CD4-positive, alpha-beta T cell treated with Interleukin-4 for 4 hours (primary cell): ENCODE measurements at places on chromosomes 6 and 20.

DNA sequence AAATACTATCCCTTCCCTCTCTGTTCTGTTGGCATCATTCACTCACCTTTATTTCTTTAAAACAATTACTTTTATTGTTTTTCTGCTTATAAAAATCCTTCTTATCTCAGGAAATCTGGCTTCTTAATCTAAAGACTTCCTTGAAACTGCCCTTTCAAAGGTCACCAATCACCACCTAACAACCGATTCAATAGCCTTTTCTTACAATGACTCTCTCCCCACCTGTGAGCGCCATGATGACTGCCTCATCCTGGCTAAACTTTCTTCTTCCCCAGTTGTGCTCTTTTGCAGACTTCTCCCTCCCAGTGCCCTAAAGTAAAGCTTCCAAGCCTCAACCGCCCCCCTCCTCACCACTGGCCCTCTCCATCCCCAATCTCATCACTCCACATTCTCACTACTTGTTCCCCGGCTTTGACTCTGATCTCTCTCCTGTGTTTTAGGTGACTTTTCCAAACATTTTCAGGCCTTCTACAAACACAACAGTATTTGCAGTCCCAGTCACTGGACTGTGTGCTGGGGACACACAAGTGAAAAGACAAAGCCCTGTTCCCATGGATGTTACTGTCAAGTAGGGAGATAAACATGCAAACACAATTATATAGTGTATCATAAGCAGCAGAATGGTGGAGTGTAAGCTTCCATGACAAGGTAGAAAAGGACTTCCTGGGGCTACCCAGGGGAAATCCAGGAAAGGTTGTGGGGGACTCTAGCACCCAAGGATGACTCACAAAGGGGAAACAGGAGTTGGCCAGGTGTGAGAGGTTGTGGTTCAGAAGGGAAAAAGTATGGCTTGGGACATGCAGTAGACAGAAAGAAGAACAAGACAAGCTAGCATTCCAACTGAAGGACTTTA is 12.8 kb downstream of the NHSL1 start:
- no peak for DNase-seq

GRCh38 chr20:59498291-59498690 is 106.0 kb upstream of the PHACTR3 start:
- DNase-seq: no peak

- no peak for DNase-seq
These were observed 9.7 kb upstream of the CD40 start for GRCh38 chr20:46108435-46108841.

DNA sequence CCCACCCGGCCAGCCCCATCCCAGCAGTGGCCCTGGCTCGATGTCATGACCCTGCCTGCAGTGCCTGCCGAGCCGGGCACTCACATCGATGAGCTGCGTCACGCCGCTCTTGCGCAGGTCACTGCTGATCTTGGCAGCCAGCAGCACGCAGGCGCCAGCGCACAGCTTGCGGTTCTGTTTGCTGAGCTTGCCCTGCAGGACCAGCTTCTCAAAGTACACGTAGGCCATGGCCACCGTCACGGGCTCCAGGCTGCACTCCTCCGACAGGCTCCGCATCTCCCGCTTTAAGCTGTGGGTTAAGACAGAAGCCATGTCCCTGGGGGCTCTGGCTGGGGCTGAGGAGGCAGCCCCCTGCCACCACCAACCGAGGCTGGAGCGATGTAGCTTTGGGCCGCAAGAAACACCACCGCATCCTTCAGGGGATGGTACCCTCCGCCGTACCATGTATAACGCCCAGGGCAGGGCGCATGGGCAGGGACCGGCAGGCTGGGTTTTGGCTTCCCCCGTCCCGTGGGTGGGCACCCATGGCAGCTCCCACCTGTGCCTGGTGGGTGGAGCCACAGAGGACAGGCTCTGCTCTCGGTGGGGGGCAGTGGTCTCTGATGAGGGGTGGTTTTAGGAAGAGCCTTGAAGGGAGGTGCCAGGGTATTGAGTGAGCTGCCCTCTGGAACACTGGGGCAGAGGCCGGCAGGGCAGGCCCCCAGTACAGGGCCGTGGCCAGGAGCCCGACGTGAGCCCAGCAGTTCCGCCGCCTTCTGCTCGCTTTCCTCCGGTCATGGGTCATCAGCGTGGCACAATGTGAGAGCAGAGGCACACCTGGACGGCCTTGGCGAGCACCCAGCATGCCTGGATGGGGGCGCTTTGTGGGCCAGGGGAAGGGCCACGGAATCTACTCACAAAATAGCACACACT is 4.5 kb downstream of the RPS21 start:
- no peak for DNase-seq

- DNase-seq: no peak
These were observed 194.0 kb downstream of the TRIM27 start for GRCh38 chr6:28729501-28730402.

DNA sequence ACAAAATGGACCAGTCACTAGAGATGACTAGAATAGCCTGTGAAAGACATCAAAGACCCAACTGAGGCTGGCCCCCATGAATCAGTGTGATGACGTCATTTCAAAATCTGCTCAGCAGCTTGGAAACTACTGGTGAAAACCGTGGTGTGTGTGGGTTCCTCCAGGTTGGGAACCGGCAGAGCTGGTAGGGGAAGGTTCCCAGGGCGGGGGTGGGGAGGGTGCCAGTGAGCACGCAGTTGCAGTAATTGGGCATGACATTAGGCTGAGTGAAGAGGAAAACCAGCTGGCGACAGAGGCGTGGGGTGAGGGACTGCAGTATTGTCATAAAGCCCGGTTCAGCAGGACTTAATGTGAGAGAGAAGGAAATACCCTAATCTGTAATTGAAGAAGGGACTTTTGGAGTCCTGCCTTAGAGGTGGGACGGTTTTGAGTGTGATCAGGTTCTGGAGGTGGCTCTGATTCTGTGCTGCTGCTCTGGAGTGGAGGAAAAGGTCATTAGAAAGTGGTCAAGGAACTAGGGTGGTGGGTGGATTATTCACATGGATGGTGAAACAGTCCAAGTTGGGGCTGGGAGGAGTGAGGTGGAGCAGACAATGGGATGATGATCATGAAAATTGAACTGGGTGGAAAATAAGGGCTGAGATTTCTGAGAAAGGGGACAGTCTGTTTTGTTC is 52.0 kb upstream of the MTHFD1L start:
- DNase-seq: peak; percentile 5

DNA sequence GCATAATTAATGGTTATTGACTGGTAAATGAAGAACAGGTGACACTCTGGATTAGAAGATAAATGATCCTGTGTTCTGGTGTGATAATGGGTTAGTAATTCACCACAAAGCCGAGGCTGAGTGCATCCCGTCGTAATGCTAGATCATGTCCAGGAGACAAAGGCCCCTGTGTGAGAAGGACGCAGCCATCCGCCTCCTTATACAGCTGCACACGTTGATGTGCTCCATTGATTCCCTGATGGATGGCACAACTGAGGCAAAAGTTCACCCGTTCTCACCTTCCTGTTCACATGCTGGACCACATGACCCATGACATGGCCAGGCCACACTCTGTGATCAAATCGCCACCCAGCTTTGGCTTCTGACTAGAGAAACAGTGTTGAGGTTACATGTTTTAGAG is 136.1 kb downstream of the FOXC1 start:
- DNase-seq: no peak

DNA sequence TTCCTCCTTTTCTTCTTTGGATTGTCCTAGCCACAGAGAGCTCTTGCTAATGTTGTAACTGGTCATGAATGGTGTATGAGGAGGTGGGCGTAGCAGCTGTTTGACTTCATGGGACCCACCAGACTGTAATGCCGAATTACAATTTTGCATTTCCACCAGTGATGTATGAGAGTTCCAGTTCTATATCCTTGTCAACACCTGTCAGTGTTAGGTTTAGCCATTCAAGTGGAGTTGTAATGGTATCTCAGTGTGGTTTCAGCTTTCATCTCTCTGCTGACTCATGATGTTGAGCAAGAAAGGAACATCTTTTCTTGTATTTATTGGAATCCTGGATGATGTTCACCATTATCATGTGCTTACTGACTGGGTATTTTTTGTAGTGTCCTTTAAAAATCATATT is 5.1 kb downstream of the IGF2R start:
- peak; percentile 38 for DNase-seq

- DNase-seq: no peak
These were observed 179.4 kb downstream of the NRN1 start for GRCh38 chr6:5827056-5827904.

GRCh38 chr6:135811644-135812526 is 39.6 kb upstream of the PDE7B start:
- DNase-seq: no peak

DNA sequence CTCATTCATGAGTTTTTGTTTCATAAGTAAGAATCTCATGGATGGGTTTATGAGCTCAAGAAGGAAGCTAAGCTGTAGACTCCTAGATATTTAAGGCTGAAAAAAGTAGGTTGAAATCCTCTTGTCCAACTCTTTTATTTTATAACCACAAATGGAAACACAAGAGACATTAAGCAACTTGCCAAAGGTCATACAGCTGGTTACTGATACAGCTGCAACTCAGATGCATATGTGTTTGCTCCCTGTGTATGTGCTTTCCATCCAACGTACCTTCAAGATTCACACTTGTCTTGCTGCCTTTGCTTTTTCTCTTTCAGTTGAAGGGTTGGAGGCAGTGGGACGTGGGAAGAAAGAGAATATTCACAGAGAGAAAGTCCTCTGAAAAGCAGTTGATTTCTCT is 153.5 kb upstream of the STMND1 start:
- DNase-seq: no peak

DNA sequence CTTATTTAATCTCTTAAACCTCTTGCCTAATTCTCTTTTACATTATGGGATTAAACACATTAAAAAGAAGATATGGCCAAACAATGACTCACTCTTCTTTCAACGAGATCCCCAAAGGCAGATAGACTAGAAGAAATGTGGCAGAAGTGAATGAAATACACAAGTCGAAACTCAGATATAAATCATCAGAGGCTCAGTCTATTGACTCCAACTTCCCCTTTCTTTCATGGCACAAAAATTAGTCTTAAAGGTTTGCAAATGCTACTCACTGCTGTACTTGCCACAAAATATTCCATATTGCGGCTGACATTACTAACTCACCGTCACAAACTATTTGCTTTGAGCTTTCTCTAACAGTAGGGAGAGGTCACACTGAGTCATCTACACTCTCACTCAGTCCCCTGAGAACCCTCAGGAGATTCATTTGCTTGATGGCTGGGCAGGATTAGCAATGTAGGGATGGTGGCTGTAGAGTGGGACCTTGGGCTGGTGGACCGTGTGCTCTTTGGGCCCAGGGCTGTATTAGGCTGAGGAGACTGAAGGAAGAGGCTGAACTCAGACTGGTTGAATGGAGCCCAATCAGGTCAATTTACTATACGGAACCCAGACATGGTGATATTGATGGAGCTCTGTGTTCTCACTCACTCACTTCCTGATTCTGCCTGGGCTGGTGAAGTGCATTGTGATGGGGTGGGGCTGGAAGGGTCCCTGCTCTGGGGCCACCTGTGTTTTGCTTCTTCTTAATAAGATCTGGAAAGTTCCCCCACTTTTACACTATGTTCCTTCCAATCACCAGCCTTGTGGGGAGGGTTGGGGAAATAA is 42.8 kb upstream of the UBR2 start:
- no peak for DNase-seq
